ENCODE measurements at places on chromosomes 2 and 18.

DNA sequence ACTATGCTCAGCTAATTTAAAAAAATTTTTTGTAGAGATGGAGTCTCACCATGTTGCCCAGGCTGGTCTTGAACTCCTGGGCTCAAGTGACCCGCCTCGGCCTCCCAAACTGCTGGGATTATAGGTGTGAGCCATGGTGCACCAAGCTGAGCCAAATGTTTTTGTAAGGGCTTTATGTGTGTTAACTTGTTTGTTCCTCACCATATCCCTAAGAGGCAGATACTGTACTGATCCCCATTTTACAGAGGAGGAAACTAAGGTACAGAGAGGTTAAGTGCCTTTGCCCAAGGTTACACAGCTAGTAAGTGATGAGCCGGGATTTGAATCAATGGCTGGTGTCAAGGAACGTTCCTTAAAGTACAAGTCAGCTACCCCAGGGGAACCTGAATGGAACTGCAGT is 85.3 kb upstream of the KLF7 start:
- DNase-seq: no peak

GRCh38 chr2:240600451-240600961 is 14.0 kb downstream of the CAPN10 start:
- DNase-seq: no peak

- no peak for DNase-seq
These were observed 89.1 kb downstream of the CAMKMT start for GRCh38 chr2:44450806-44451205.

DNA sequence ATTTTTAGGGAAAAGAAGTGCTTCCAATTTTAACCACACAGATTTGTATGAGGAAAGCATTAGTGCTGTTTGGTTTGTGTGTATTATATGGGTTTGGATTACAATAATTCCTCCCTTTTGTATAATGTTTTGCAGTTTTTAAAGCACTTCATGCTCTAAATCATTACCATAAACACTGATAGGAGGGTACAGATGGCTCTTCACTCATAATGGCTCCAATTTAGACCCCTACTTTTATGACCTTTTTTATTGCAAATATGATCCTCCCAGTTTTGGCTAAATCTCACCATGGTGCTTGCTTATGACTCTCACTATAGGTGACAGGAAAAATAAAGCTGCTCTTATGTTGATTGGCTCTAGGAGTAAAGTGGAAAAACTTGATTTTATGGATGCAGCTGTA is 23.8 kb upstream of the TMEM17 start:
- DNase-seq: no peak

DNA sequence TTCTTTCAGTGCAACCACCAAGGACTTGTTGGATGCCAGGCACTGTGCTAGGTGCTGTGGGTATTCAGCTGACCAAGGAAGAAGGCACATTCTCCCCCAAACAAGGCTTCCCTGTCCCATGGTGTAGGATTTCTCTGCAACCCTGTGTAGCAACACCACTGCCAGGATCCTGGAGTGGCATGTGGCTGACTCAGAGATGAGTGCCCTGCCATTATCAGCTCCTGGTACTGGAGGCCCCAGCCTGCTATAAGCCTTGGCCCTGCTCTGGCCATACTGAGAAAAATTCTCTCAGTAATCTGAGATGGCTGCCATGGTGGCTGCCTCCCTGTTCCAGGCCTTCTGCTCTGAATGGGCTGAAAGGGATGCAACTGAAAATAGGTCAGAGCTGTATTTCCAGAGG is 4.3 kb downstream of the SMYD5 start:
- no peak for DNase-seq

GRCh38 chr2:145736871-145737270 is 1217.0 kb upstream of the ZEB2 start:
- no peak for DNase-seq

- no peak for DNase-seq
These were observed 596.1 kb upstream of the ZEB2 start for GRCh38 chr2:145116056-145116455.

GRCh38 chr2:16330982-16331381 is 334.7 kb downstream of the CYRIA start:
- no peak for DNase-seq

DNA sequence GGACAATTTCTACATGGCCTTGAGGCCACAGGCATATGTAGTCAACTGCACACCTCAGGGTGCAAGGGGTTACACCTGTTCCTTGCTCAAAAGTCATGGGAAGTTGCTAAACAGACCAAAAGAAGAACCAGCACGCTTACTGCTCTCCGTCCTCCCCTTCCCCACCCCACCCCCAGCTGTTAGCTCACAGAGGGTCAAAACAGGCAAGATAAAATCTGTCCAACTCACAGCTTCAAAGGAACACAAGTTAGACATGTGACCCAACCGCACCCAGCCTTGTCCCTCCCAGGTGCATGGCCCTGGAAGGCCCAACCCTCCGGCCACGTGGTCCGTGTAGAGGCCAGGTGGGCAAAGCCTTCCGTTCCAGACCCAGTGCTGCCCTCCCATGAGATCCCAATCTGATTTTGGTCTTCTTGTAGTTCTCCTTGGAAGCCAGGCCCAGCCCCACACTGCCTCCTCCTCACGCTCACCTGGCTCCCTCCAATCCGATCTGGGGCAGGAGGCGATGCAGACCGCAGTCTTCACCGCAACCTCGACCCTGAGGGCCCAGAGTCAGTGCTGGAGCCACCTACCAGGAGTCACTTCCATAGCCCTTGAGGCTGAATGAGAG is 14.5 kb upstream of the ASPRV1 start:
- no peak for DNase-seq

DNA sequence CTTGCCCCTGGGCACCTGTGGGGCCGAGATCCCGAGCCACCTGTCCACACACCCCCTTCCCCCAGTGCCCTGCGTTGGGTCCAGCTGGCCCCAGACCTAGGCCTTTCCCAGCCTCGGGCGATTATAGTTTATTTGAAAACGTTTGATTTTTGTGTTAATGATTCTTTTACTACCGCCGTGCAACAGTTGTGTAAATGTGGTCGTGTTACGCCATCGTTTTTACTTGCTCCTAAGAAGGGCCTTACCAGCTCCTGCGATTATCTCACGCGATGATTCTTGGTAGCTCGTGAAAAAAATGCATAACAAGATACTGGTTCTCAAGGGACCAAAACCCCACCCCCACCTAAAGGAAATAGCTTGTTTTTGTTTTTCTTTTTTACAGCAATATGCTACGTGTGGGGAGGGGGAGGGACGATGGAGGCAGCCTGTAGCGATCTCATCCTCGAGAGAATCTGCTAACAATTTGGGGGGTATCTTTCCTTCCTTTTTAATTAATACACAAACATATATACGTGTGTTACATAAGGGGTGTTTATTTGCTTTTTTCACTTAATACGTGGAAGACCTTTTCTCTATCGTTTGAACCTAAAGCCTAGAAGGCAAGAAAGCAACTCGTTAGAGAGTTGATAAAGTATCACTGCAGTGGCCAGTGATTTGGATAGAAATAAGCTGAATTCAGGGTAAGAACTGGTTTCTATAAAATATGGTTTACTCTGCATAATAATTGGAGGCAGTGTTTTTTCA is 1.0 kb downstream of the ZDBF2 start:
- DNase-seq: peak; percentile 16

DNA sequence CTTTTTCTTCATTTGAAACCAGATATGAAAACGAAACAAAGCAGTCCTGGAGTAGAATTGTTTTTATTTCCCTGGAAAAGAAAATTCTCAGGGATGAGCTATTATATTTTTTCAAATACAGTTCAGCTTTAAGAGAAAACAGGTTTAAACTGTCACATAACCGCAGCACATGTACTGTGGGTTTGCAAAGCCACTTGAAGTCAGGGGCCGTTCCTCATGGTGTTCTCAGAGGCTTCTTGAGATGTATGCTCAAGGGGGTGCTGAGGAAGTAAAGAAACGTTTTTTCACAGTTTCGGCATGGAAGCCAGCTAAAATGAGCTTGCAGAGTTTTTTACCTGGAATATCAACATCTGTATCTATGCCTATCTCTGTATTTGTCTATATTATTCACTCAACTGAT is 225.3 kb downstream of the MC4R start:
- no peak for DNase-seq

DNA sequence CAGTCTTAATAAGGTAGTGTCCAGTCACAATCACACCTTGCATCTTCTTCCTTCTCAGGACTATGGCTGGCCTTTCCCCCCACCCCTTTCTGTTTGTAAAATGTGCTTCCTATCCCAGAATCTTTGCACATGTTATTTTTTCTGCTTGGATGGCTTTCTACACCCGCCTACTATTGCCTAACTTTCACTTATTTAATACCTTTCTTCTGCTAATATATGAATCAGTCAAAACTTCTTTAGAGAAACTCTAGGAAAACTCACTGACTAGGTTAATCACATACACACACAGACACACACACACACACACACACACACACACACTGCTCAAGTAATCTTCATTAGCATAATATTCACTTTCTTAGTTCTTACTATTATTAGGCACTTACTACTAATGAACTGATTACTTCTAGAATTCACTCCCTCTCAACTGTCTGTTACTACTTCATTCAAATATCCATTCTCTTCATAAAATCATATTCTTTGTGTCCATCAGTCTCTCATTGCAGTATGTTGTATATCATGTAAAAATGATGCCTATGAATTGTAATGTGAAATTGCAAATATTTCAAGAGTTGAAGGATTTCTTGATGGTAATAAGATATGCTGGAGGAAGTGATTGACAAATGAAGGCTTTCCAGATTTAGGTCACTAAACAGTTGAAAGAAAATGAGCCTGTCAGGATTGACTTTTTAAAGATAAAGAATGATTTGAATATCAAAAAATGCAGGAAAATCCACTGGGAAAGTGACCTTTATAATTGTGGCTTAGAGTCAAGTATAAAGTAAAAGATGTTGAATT is 51.2 kb downstream of the CLIP4 start:
- no peak for DNase-seq

- no peak for DNase-seq
These were observed 33.3 kb downstream of the STAT1 start for GRCh38 chr2:190980630-190981209.

GRCh38 chr2:74573747-74574562 is 19.4 kb downstream of the DOK1 start:
- no peak for DNase-seq

- DNase-seq: no peak
These were observed 50.1 kb upstream of the CRACDL start for GRCh38 chr2:98985905-98986666.

DNA sequence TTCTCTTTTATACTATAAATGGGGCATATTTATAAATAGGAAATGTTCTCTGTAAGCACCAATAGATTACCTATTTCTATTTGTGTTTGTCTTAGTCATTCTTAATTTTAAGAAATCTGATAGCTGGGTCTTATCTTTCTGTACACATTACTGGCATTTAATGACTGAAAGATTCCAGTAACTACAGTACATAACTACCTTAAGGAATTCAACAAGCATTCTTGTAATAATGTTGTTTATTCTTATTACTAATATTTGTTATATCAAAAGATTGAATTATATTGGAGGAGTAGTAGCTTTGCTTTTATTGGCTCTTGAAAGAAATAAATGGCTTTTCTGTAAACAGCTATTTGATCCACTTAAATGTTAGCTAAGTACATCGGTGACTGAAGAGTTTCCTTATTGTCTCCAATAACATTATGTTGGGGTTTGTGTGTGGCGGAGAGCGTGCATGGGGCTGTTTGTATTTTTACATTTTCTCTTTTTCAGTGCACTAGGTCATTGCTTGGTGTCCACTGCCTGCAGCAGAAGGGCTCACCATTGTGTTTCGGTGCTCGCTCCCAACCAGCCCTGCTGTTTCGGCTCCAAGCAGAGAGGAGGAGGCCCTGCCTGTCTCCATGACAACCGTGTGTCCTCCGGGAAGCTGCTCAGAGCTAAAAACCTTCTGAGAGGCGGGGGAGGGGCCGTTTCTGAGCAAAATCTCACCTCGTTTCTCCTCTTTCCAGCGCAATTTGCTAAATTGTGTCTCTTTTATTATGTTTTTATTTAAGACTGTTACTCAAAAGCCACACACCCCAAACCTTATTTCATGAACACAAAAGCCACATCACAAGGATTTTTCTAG is 112.5 kb upstream of the SLC38A11 start:
- DNase-seq: peak; percentile 81

- DNase-seq: no peak
These were observed 105.0 kb downstream of the CDK15 start for GRCh38 chr2:201911372-201911771.

GRCh38 chr2:50930726-50931125 is 101.2 kb downstream of the NRXN1 start:
- DNase-seq: no peak

DNA sequence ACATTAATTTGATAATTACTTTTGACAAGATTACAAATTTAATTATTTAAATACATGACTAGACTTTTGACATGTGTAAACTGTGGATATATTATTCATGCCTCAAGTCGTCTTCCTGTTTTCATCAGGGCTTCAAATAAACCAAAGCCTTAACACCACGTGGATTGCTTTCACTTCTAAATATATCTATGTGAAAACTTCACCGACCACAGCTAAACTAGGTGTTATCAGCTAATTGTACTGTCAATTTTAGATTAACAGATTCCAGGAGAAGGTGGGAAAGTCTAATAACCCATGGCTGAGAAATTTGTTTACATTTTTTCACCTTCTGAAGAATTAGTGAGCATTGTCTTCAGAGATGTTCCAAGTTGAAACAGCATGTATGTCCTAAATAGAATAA is 494.7 kb upstream of the FAM98A start:
- no peak for DNase-seq

DNA sequence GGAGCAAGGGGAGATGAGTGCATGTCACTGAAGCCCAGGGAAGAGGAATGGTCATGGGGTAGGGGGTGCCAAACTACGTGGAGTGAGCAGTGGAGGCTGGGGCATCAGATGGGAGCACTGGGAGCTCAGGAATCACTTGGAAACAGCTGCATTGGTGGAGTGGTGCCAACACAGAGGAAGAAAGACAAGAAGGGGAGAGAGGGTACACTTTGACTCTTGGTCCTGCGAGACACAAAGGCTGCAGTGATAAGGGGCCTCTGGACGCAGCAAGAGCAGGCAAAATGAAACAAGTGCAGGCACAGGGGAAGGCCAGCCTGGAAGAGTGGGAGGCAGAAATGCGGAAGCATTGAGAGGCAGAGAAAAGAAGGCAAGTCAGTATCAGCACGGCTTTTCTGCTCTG is 134.7 kb upstream of the SMIM21 start:
- DNase-seq: no peak
